Coronary artery (tissue), 2 donors: ENCODE measurements at places on chromosomes 1 and 21.

DNA sequence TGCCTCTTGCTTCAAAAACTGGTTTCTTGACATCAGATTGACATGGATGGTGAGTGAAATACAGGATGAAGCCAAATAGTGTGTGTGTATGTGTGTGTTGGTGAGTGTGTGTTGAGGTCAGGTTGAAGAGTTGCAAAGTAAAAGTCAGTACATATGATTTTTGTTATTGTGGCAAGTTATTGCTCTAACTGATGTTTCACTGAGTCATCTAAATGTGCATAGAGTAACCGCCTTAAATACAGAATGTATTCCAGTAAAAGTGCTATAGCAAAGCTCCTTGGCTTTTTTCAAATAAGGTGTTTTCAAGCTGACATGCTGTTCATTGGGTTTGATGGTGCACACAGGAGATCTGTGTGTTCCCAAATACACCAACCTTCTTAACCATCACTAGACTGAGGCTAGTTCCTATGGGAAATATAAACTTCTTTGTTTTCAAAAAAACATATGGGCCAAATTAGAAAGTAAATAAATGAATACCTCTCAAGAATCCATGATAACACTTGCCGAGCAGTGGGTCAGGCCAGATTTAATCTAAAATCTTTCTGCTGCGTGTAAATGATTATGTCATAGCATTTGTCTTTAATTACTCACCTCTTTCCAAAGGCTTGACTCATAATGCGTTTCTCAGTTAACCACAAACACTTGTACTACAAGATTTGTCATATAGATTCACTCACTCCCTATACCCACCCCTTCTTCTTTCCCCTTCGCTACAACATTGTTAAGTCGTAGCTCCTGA, 151.1 kb downstream of the LYPLAL1 start:
- DNase-seq, result no peak

DNA sequence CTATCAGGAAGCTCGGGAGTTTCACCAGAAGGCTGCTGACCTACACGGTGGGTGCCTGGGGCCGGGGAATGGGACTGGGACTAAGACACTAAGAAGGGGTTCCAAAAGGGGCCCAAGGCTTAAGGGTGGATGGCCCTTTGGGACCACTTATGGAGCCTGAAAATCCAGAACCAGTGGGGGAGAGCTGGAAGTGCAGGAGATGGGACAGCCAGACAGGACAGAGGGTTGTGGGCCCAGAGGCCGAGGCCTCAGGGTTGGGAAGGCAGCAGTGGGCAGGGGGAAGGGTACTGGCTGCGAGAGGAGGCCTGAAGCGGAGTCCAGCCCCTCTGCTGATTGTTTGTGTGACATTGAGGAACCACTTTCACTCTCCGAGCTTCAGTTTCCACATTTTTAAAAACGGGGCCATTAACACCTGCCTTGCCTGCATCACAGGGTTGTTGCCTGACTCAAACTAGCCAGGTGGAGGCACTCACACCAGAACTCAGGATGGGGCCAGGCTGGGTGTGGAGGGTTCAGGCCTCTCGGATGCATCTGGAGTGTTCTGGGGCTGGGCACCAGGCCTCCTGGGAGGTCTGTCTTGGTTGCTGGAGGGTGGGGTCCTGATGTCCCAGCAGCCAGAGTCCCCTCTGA, 3.0 kb downstream of the TTC24 start:
- DNase-seq, result no peak

DNA sequence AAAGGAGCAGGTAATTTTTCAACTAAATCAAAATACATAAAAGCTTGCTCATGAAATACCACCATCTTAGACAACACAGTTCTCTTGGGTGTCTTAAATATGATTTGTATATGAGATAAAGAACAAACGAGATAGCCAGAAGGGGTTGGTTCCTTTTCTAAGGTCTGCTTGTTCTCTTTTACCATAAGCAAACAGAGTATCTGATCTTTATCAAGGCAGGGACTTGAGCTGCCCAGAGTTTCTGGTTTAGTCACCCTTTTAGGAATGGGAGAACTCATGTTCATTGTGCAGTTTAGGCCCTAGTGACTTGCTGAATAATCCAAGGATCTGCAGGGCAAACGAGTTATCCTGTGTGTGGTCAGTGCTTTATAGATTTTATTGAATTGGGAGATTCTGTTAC, 3.0 kb upstream of the SUCO start:
- DNase-seq, result no peak

GRCh38 chr1:40872276-40872675, 10.1 kb upstream of the CITED4 start:
- no peak for DNase-seq

GRCh38 chr1:197908716-197909220, 6.3 kb downstream of the C1orf53 start:
- DNase-seq, result no peak

DNA sequence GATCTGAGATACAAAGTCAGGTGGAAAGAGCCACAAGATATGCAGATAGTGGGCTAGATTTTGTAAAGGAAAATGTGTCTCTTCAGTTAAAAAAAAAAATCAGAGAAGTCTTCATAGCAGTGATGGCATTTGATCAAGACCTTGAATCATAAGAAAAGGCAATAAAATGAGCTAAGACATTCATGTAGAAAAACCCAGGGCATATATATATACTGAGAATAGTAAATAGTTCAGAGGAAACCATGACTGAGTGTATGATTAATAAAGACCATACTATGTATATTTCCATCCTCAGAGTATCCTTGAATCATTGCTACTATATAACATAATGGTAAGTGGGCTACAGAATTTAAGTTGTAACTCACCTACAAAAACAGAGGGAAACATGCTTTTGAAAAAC, 321.7 kb upstream of the NR5A2 start:
- no peak for DNase-seq

- DNase-seq, result no peak
Measured at GRCh38 chr1:53505891-53506290, 46.7 kb downstream of the DMRTB1 start.

DNA sequence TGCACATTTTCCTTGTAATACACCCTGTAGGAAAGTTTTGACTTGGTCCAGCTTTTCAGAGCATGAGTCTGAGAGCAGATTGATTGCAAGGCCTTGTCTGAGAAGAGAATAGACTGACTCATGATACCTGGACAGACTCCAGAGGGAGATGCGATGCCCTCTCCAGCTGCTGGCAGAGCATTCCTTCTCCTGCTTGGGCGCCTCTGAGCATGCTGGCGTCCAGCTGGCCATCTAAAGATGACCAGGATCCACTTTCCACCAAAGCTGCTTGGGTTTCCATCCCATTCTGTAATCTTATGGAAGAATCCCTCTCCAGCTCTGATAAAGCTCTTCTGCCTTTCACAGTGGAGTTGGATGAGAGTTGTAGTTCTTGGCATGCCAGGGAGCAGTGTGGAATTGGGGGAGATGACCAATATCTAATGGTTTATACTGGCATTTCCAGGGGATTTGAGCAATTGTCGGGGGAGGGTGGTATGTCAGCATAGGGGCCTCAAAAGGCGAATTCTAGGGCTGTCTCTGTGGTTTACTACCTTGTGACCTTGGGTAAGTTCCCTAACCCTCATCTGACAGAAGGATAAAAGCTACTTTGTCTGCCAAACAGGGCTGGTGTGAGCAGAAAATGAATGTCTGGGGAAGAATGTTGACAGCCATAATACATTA, 19.5 kb downstream of the SZRD1 start:
- no peak for DNase-seq

- no peak for DNase-seq
Measured at GRCh38 chr1:36300526-36300925, 5.6 kb upstream of the SH3D21 start.

DNA sequence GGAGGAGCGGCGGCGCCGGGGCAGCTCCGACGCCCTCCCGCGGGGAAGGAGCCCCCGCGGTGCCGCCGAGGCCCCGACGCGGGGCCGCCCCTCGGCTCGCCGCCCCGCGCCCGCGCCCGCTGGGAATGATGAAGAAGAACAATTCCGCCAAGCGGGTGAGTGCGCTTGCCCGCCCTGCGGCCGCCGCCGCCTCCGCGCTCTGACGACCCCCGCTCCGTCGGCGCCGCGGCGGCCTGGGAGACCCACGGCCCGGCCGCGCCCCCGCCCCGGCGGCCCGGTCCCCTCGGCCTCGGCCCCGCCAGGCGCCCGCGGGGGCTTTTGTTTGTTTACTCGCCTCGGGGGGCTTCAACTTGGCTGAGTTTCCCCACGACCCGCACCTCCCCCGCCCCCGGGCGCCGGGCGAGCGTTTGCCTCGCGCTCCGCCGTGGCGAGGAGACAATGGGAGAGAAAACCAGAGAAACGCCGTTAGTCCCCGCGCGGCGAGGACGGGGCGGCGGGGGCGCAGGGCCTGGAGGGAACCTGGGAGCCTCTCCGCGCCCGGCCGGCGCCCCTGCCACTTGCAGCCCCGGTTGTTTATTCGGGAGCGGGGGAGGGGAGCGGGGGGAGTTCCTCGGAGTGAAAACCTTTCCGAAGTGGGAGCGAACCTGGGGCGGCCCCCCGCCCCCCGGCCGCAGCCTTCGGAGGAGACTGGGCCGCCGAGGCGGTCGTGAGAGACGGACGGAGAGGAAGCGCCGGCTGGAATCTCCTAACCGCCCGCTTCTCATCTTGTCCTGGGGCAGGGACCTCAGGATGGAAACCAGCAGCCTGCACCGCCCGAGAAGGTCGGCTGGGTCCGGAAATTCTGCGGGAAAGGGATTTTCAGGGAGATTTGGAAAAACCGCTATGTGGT, 661 bp downstream of the PLEKHO1 start:
- DNase-seq, result no peak

DNA sequence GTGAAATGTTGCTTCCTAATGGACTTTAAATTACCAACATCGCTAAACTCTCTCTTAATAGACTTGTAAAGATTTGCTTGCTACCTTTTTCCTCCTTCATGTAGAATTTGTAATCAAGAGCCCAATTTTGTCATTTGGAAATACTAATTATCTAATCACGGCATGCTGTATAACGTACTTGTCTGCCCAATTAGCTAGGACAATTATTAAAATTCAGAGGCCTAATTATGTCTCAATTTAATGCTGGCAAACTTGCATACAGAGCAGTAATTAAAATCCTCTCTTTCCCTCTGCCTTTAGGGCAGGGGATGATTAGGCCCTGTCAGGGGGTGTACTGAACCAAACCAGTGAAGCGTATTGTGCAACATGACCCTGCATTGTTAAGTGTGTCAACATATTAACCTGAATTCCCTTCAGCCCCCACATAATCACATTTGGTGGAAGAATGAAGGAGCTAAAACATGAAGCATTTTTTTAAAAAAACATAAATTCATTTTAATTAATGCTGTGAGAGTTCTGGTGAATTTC, 137.4 kb upstream of the BARHL2 start:
- no peak for DNase-seq

GRCh38 chr1:241902391-241903065, 54.5 kb downstream of the EXO1 start:
- DNase-seq, result no peak

GRCh38 chr1:53588053-53588779, 129.0 kb downstream of the DMRTB1 start:
- DNase-seq, result peak; percentile 69

GRCh38 chr1:154583773-154584172, 16.2 kb downstream of the CHRNB2 start:
- DNase-seq, result no peak

DNA sequence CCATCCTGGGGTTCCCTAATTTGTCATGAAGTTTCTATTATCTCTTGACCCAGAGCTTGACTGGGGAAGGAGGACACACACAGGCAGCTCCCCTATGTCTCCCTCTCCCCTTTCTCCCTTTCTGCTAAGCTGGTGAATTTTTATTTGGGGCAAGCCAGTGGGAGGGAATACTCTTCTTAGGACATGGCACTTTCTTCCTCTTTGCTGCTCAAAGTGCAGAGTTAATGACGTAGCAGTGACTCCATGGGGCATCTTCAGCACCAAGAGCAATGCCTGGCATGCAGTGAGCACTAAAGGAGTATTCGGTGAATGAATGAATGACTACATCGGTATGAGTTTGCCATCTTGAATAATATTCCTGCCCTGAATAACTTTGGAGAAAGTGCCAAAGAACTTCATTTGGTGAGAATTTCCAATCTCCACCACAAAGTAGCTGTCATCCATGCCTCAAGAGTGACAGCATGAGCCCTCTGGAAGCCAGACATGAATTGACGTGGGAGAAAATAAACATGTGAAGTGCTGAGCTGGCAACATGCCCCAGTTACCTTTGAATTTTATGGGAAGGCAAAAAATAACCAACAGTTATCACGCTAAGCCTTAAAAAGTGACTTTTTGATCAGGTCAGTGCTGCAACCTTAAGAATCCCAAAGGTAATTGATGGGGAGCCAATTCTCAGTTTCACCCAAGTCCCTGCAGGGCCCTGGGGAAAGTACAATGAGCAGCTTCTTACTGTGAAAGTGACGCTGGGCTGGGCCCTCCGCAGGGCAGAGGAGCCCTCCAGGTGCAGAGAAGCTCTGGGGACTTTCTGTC, 22.1 kb upstream of the ATF3 start:
- DNase-seq, result no peak

DNA sequence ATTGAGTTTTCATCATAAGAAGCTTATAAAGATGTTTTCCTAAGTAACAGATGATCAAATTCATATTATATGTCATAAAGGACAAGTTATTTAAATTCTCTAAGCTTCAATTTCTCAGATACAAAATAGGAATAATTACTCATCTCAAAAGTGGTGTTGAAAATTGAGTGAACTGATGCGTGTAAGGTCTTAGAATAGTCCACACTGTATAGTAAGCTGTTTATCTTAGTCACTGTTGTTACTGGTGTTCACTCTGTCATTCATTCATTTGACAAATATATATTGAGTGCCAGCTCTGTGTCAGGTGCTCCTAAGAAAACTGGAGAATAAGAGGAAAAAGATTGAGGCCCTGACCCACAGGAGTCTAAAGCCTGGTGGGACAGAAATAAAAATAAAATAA, 186.3 kb upstream of the BRINP3 start:
- DNase-seq, result no peak

DNA sequence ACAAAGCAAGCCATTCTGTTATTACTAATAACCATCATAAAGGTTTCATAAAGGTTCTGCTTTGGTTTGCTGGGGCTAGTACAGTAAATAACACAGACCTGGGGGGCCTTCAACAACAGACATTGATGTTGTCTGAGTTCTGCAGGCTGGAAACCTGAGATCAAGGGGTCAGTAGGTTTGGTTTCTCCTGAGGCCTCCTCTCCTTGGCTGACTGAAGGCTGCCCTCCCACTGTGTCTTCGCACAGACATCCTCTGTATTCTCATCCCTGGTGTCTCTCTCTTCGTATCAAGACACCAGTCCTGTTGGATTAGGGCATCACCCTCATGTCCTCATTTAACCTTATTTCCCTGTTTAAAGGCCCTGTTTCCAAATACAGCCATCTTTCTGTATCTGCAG, 37.3 kb downstream of the HUNK start:
- no peak for DNase-seq

GRCh38 chr1:213738658-213739057, 249.1 kb upstream of the PROX1 start:
- DNase-seq, result no peak

DNA sequence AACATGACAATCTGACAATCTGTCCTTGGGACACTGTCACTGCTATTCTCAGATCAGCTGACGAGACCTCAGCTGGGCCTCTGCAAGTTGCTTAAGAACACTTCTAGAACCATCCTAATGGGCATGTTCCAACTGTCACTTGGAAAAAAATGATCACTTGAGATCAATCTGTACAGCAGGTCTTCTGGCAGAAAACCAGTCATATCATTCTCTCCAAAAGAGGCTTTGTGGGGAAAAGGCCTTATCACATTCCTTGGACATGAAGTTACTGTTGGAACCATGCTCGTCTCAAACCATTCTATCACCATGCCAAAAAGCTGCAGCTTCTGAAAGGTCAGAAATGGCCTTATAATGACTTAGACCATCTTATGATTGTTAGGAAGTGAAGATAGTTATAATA, 744.2 kb downstream of the USP25 start:
- DNase-seq, result no peak
